ENCODE measurements at places on chromosomes 1 and 21. TPM values are rescaled to one million over a fixed set of nuclear protein-coding genes. Genes with fewer than 3 reads are reported as not detected.
A peak's percentile ranks its signal among the peaks of the same experiment; 100 is the strongest.

The RGSL1 gene
- total RNA-seq: not detected

The CDA gene
- total RNA-seq: 0.98 TPM

The NTMT2 gene
- total RNA-seq: not detected

The CBR3 gene
- total RNA-seq: 15.7 TPM

The COL8A2 gene
- total RNA-seq: 3.4 TPM

The ATP5IF1 gene
- 147 TPM for total RNA-seq

The LRRC38 gene
- not detected for total RNA-seq

GRCh38 chr1:224014330-224014649, 99.6 kb upstream of the FBXO28 start:
- no peak for DNase-seq
- no peaks in the 10 kb centered on the region for H3K27me3 ChIP-seq
- no peaks in the 10 kb centered on the region for H3K4me1 ChIP-seq

DNA sequence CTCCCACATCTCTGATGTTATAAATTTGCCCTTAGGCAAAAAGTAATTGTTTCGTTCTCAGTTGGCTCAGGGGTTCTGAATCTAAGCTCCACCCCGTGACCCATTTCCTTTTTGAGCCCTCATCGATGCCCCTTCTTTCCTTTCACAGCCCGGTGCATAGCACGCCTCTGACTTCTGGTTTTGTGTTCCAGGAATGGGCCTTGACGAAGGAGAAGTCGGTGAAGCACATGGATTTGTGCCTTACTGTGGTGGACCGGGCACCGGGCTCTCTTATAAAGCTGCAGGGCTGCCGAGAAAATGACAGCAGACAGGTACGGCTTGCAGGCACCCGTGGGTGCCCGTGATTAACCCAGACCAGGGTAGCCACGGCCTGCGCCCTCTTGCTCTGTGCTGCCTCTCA, 151.9 kb downstream of the PGBD5 start:
- DNase-seq: peak; percentile 37
- H3K27me3 ChIP-seq: no peaks in the 10 kb centered on the region
- no peak overlapping the region for H3K4me3 ChIP-seq
- no peaks in the 10 kb centered on the region for H3K36me3 ChIP-seq

DNA sequence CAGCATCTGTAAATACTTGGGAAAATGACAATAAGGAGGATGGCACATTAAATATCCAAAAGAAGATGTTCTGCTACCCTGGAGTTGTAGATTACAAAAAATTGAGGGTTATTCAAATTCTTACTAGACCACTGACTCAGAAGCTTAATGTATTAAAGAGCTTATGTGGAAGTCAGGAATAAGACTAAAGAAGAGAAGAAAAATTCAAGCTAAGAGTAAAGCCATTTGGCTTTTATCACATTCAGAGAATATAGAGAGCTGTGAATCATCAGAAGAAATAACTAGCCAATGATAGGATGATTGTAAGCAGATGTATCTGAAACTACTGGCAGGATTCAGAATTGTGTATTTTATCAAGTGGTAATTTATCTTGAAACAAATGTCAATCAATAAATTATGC, 237.0 kb downstream of the TBX15 start:
- H3K4me3 ChIP-seq: no peak overlapping the region
- no peak overlapping the region for H3K27ac ChIP-seq
- no peak for DNase-seq
- no peaks in the 10 kb centered on the region for H3K27me3 ChIP-seq

GRCh38 chr1:162145280-162145965, 75.9 kb downstream of the NOS1AP start:
- no peak overlapping the region for H3K4me3 ChIP-seq
- no peaks in the 10 kb centered on the region for H3K36me3 ChIP-seq
- no peak for DNase-seq
- no peak overlapping the region for H3K27ac ChIP-seq
- no peaks in the 10 kb centered on the region for H3K4me1 ChIP-seq

DNA sequence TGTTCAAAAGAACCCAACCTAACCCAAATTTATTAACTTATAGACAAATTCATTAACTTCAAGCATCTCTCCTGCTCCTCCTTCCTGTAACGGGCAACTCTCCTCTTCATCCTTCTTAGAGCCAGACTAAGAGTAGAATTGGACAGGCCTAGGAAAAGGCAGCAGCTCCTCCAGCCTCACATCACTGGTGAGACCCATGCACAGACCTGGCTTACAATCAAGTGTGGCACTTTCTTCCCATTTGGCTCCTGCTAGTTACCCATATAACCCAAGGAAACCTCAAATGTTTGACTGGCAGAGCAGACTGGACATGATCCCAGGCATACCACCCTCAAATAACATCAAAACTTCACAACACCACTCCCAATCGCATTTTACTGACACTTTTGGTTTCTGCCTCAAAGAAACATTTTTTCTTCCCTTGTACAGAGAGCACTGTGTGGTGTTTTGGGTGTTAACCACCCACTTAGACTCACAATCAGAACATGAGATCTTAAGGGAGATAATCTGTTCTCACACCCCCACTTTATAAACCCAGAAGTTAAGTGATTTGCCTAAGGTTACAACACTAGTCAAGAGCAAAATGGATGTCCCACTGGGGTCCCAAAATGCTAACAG, 101.4 kb downstream of the SIPA1L2 start:
- no peak overlapping the region for H3K4me3 ChIP-seq
- H3K27me3 ChIP-seq: no peaks in the 10 kb centered on the region
- no peak for DNase-seq
- no peaks in the 10 kb centered on the region for H3K4me1 ChIP-seq

GRCh38 chr1:224615861-224616755, at the start of gene CNIH3:
Gene CNIH3 (plus strand): TSS chr1:224616317. CDS start chr1:224617175, 858 bp downstream.
- peak within 1 kb of the TSS; percentile 53 for H3K4me3 ChIP-seq
- H3K4me1 ChIP-seq: peaks cover 12% of the 10 kb centered on the region
- no peak within 1 kb of the TSS for H3K27ac ChIP-seq
- no peaks in the 10 kb centered on the region for H3K36me3 ChIP-seq

- H3K4me1 ChIP-seq: no peaks in the 10 kb centered on the region
- no peak overlapping the region for H3K4me3 ChIP-seq
- no peaks in the 10 kb centered on the region for H3K27me3 ChIP-seq
- H3K36me3 ChIP-seq: no peaks in the 10 kb centered on the region
- no peak for DNase-seq
Observed at GRCh38 chr21:26637201-26637745, 64.2 kb upstream of the CYYR1 start.

DNA sequence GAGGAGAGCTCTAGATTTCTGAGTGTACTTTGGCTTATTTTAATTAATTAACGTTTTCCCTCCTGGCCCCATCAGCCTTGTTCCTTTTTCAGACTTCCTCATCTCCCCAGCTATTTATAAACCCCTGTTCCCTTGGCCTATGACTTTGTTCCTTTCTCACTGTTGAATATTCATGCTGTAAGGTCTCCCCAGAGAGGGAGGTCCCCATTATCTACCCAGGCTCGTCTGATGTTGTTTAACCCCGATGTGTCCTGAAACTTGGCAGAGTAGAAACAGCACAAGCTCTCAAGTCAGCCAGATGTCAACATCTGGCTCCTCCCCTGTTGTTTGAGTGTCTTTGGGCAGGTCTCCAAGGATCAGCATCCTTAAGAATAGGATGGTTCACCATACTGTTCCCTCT, 153.6 kb downstream of the HIVEP3 start:
- no peaks in the 10 kb centered on the region for H3K36me3 ChIP-seq
- DNase-seq: no peak
- no peaks in the 10 kb centered on the region for H3K4me1 ChIP-seq
- H3K27ac ChIP-seq: no peak overlapping the region
- no peaks in the 10 kb centered on the region for H3K27me3 ChIP-seq

- H3K27ac ChIP-seq: no peak overlapping the region
- no peaks in the 10 kb centered on the region for H3K27me3 ChIP-seq
- no peaks in the 10 kb centered on the region for H3K4me1 ChIP-seq
Observed at GRCh38 chr1:103333141-103333540, 192.4 kb upstream of the RNPC3 start.

- no peaks in the 10 kb centered on the region for H3K36me3 ChIP-seq
- H3K27ac ChIP-seq: no peak overlapping the region
- H3K4me1 ChIP-seq: no peaks in the 10 kb centered on the region
- DNase-seq: no peak
- H3K4me3 ChIP-seq: no peak overlapping the region
- H3K27me3 ChIP-seq: no peaks in the 10 kb centered on the region
Observed at GRCh38 chr1:168407832-168408538, 127.3 kb downstream of the TBX19 start.

DNA sequence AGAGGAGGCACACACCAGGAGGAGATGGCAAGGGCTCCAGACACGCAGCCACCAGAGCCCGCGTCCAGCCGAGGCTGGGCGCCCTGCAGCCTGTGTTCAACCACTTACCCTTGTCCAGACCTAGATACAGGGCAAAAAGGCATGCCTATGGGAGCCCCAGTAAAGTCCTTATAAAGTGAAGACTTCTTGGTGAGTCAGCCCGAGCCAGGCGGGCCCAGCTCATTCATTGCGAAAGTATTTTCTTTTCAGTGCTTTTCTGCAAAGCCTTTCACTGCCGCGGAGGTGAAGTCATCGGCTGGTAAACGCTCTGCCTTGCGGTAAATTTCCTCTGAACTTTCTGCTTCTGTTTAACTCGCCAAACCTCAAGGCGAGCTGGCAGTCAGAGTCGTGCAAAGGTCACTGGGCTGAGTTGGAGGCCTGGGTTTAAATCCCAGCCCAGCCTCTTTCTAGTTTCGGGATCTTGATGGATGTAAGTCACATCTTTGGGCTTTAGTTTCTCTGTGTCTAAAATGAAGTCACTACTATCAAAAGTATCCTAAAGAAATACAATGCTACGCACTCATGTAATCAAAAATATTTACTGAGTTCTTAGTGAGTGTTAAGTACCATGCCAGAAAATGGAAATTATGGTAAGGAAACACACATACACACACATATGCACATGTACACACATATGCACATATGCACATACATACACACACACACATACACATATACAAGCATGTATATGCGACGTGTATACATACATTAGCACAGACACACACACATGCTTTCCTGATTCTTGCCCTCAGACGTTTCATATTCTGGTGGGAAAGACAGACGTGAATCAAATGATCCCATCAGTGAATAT, 54.7 kb upstream of the IFFO2 start:
- peak; percentile 94 for DNase-seq
- H3K36me3 ChIP-seq: no peaks in the 10 kb centered on the region
- H3K4me1 ChIP-seq: peaks cover 3% of the 10 kb centered on the region
- H3K27me3 ChIP-seq: no peaks in the 10 kb centered on the region
- peak overlapping the region; percentile 96 for H3K27ac ChIP-seq
- no peak overlapping the region for H3K4me3 ChIP-seq

GRCh38 chr1:238777551-238777950, 608.8 kb upstream of the CHRM3 start:
- H3K27me3 ChIP-seq: no peaks in the 10 kb centered on the region
- H3K4me3 ChIP-seq: no peak overlapping the region
- H3K4me1 ChIP-seq: no peaks in the 10 kb centered on the region
- no peak overlapping the region for H3K27ac ChIP-seq
- peaks cover 4% of the 10 kb centered on the region for H3K36me3 ChIP-seq

GRCh38 chr1:152220166-152221163, 3.5 kb downstream of the HRNR start:
- H3K27ac ChIP-seq: no peak overlapping the region
- no peaks in the 10 kb centered on the region for H3K4me1 ChIP-seq
- H3K27me3 ChIP-seq: no peaks in the 10 kb centered on the region
- H3K36me3 ChIP-seq: no peaks in the 10 kb centered on the region
- no peak overlapping the region for H3K4me3 ChIP-seq

GRCh38 chr1:173100476-173101107, 49.9 kb upstream of the TNFSF18 start:
- H3K4me3 ChIP-seq: no peak overlapping the region
- H3K36me3 ChIP-seq: no peaks in the 10 kb centered on the region
- H3K27me3 ChIP-seq: no peaks in the 10 kb centered on the region
- no peak for DNase-seq
- H3K27ac ChIP-seq: no peak overlapping the region

DNA sequence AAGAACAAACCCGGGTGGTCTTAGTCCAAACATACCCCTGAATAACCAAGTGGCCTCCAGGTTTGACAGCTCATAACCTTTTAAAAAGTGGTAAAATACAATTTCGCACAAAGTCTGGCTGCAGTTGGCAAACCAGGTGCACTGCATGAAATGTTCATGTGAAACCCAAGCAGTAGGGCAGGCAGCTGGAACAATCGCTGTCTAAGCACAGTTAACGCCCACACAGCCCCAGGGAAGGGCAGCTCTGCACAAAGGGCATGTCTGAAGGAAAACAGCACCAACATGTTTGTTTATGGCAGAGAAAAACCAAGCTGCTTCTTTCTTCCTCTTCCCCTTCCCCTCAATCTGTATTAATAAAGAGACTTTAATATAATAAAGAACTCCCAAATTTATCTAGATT, 49.5 kb downstream of the KIAA1614 start:
- no peak overlapping the region for H3K27ac ChIP-seq
- no peaks in the 10 kb centered on the region for H3K4me1 ChIP-seq
- no peaks in the 10 kb centered on the region for H3K36me3 ChIP-seq

DNA sequence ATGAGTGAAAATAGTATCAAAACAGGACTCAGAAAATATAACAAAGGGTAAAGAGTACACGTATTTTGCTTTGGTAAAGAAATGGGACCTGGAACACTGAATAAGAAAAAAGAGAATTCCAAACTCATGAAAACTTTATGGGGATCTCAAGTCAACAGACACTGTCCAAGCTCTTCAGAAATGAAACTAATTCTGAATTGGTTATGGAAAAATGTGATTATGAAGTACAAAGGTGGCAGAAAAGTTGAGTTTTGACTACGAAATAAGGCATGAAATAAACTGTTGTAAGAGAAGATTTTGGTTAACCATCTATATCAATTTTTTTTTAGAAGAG, 8.4 kb downstream of the EGLN1 start:
- DNase-seq: no peak
- no peak overlapping the region for H3K27ac ChIP-seq
- no peak overlapping the region for H3K4me3 ChIP-seq
- H3K36me3 ChIP-seq: no peaks in the 10 kb centered on the region
- no peaks in the 10 kb centered on the region for H3K27me3 ChIP-seq
- no peaks in the 10 kb centered on the region for H3K4me1 ChIP-seq

GRCh38 chr1:30515755-30516484, 207.5 kb downstream of the MATN1 start:
- H3K4me3 ChIP-seq: no peak overlapping the region
- no peaks in the 10 kb centered on the region for H3K4me1 ChIP-seq
- no peak for DNase-seq
- H3K27me3 ChIP-seq: no peaks in the 10 kb centered on the region

Measured in breast epithelium (tissue), 4 donors.